Activated CD8-positive, alpha-beta memory T cell treated with anti-CD3 and anti-CD28 coated beads for 1 hour (primary cell): ENCODE measurements at places on chromosomes 5 and 9.

- no peak for DNase-seq
These were observed 6.7 kb downstream of the NCBP1 start for GRCh38 chr9:97640325-97640724.

DNA sequence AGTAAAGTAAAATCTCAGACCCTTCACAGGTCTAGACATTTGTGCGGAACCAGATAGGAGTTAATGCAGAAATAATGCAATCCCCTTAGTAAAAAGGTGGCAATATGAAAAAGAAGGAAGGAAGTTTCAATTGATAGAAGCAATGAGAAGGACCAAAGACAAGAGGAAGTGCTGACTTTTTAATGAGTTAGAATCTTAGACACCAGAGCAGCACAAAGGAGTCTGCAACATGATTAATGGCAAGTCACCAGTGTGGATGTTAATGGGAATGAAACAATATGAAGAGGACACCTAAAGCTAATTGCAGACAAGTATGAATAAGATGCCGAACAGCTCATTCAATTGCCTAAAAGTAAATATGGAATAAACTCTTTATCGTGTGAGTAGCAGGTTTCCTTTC, 50.9 kb downstream of the MEGF9 start:
- DNase-seq = no peak

DNA sequence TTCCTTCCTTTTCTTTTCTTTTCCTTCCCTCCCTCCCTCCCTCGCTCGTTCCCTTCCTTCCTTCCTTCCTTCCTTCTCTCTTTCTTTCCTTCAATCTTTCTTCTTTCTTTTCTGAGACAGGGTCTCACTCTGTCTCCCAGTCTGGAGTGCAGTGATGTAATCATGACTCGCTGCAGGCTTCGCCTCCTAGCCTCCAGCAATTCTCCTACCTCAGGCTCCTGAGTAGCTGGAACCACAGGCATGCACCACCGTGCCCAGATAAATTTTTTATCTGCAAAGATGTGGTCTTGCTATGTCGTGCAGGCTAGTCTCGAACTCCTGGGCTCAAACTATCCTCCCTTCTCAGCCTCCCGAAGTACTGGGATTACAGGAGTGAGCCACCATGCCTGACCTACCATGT, 81.4 kb downstream of the SPATA31C2 start:
- DNase-seq = no peak

DNA sequence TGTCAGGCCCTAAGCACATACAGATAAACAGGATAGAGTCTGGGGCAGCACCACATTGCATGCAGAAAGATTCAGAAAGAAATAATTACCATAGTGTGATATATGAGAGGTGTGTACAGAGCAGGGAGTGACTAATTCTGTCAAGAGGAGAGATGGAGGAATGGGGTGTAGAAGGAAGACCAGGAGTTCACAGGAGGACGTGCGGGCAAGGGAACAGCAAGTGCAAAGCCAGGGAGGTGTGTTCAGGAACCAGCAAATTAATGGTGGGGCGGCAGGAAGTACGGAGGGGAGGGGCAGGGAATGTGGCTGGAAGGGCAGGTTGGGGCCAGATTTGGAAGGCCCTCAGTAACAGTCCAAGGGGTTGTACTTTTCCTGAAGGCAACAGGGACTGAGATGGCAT, 17.4 kb downstream of the EGR1 start:
- DNase-seq = no peak

DNA sequence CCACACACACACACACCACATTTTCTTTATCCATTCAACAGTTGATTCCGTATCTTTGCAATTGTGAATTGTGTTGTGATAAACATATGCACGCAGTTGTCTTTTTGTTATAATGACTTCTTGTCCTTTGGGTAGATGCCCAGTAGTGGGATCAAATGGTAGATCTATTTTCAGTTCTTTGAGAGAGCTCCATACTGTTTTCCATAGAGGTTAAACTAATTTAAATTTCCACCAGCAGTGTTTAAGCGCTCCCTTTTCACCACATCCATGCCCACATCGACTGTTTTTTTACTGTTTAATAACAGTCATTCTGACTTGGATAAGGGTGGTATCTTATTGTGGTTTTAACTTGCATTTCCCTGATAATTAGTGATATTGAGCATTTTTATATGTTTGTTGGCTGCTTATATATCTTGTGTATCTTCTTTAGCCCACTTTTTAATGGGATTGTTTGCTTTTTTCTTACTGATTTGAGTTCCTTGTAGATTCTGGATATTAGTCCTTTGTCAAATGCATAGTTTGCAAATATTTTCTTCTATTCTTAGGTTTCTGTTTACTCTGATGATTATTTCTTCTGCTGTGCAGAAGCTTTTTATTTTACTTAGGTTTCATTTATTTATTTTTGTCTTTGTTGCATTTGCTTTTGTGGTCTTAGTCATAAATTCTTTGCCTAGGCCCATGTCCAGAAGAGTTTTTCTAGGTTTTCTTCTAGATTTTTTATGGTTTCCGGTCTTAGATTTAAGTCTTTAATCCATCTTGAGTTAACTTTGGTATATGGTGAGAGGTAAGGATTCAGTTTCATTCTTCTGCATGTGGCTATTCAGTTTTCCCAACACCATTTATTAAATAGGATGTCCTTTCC, 82.4 kb downstream of the SH3RF2 start:
- DNase-seq = no peak
